ENCODE measurements at places on chromosomes 4 and X.
A peak's percentile ranks its signal among the peaks of the same experiment; 100 is the strongest.

GRCh38 chrX:45445745-45446412 is 245.2 kb upstream of the DIPK2B start:
- peak; percentile 54 for DNase-seq

DNA sequence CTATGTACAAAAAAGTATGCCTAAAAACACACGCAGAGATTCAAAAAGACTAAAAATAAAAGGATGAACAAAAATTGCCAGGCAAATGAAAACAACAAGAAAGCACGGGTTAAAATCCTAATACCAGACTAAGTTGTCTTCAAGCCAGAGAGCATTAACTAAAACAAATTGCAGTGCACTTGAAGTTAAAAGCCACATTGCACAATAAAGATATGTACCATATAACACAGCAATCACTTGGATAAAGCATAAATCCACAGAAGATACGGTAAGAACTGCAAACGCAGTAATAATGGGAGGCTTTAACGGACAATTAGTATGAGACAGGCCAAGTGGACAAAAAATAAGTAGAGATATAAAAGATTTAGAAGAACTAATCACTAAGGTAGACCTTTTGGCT is 14.9 kb downstream of the CCDC158 start:
- DNase-seq, result no peak

GRCh38 chr4:138666366-138666765 is 349.2 kb upstream of the NOCT start:
- DNase-seq, result no peak

GRCh38 chrX:3271834-3272186 is 74.6 kb downstream of the MXRA5 start:
- peak; percentile 77 for DNase-seq
